ENCODE measurements at places on chromosomes 11 and 22.

- DNase-seq, result no peak
Observed at GRCh38 chr22:37430941-37431340, 3.7 kb upstream of the ELFN2 start.

DNA sequence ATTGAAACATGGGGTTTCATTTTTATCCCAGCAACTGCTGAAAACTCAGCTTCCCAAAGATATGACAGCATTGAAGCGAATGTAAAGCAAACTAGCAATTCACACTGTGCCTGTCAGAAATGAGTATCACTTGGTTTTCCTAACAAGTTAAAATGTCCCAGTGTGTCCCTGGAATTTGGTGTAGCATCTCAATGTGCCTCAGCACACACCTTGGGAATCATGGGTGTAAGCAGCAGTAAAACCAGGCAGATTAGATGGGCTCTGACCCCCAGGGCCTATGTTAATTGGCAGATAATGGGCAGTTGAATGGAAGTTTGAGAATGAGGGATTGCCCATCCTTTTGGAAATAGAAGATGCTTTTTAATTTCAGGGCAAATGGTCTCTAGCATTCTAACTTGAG, 784.9 kb upstream of the LRRC4C start:
- DNase-seq, result no peak

DNA sequence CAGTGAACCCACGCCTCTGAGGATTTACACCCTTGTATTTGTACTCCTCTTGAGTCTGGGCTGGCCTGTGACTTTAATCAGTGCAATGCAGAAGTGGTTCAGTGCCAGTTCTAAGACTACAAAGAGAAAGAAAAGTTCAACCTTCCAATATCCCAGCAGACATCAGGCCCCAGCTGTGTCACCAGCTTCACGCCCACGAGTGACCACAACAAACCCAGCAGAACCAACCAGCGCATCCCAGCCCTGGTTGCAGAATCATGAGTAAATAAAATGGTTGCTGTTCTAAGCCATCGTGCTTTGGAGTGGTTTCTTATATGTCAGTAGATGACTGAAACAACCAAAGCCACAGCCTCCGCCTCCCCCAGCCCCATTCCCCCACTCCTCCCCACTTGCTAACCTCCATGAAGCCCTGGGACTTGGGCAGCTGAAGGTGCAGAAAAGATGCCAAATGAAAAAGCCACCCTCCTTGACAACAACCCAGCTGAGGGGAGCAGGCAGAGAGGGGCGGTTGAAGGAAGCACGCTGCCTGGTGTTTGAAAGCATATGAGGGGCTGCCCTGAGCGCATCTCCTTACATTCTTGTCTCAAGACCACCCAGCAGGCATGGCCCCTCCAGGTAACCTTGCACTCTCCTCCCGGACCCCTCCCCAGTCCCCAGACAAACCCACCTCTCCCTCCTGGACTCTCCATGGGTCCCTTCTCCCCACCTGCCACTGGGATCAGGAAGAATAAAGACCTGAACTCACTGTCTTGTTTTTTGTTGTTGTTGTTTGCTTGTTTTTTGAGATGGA, 20.9 kb downstream of the TSKU start:
- DNase-seq, result no peak

DNA sequence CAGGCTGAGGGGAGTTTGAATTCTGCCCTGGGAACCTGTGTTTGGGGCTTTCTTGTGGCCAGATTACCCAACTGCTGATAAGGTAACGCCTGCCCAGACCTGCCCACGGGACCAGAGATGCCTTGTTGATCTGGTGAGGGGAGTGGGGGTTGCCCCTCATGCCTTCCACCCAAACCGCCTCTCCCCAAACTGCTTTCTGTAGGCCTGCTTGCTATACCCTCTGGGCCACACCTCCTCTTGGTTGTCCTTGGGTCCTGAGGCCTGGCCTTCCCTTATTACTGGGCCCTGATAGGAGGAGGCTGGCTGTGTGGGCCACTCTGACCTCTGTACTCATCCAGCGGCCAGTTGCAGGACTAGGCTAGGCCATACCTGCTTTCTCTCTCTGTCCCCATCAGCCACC, 3.4 kb downstream of the P2RY2 start:
- no peak for DNase-seq

DNA sequence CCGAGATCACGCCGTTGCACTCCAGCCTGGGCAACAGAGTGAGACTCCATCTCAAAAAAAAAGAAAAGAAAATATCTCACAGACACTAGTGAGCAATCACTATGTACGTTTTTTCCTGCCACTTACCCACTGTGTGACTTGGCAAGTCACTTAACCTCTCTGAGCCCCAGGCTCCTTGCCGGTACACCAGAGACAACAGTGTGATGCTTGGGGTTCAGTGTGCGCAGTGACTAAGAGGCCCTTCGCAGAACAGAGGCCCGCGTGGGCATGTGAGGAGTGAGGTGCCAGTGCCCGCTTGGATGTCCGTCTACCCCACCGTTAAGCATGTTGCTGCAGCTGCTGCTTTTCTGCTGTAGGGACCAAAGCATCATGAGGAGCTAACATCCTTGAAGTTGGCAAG, 6.7 kb downstream of the OAF start:
- no peak for DNase-seq

Data from amygdala (tissue), 56 donors.